SJCRH30 (cell line): ENCODE measurements at places on chromosomes 16 and 17.

DNA sequence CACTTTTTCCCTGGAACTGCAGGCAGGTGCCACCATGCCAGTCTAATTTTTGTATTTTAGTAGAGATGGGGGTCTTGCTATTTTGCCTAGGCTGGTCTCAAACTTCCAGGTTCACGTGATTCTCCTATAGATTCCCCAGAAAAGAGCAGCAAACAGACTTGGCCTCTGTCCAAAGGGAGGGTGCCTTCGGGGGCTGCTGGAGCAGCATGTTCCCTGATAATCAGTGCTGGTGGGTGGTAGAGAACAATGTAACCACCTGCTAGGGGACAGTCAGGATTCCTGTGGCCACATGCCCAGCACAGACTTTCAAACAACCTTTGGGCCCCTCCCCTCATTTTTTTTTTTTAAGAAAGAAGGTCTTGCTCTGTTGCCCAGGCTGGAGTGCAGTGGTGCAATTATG lies 14.2 kb upstream of the CCNF start:
- H3K27ac ChIP-seq: no peak overlapping the region
- H3K4me1 ChIP-seq: no peaks in the 10 kb centered on the region
- H3K4me3 ChIP-seq: no peak overlapping the region
- DNase-seq: no peak
- H3K36me3 ChIP-seq: no peaks in the 10 kb centered on the region
- H3K27me3 ChIP-seq: no peaks in the 10 kb centered on the region

- H3K36me3 ChIP-seq: no peaks in the 10 kb centered on the region
- H3K27me3 ChIP-seq: no peaks in the 10 kb centered on the region
- peaks cover 35% of the 10 kb centered on the region for H3K4me1 ChIP-seq
These were observed 23.5 kb upstream of the CDR2 start for GRCh38 chr16:22397931-22398330.

DNA sequence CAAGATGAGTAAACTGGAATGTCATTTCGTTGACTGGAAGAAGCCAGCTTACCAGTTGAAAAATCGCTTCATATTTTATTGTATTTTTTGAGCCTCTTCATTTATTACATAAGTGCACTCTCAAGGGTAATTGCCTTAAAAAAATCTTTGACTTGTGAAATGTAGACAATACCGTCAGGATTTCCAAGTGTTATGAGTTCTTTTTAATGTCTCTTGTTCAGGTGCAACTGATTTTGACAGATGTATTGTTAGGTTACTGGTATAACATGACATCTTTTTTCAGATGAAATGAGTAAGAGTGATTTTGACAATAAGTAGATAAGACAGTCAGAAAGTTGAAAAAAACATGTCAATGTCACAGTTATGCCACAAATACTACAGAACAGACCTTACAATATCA lies 169.1 kb downstream of the CNTNAP4 start:
- H3K4me3 ChIP-seq: no peak overlapping the region
- H3K27ac ChIP-seq: no peak overlapping the region
- no peaks in the 10 kb centered on the region for H3K4me1 ChIP-seq
- H3K36me3 ChIP-seq: no peaks in the 10 kb centered on the region
- no peak for DNase-seq

DNA sequence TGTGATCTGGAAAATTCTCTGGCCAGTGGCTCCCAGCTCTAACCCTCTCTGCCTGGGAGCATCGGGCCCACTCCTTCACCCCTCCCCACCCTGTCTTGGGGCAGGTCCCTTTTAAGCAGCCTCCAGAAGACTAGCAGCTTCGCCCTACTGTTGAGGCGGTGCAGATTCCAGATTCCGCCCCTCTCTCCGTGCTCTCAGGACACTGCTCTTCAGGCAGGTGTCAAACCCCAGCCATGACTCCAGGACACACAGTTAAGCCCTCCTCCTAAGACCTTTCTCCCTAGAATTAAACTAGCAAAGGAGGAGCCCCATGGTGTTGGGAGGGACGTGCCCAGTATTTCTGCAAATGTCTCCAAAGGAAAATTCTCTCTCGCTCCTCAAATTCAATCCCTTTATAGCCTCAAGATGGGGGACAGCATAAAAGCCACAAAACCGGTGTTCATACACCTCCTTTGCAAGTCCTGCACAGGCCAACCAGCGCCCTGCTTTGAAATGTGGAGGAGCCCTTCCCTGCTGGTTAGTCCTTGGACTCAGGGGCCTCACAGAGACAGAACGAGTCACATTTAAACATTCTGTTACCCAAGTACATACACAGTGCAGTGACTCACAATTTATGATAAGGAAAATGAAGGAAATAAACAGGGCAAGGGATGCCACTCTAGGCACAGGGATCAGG lies 7.2 kb downstream of the LPO start:
- H3K27ac ChIP-seq: no peak overlapping the region
- no peaks in the 10 kb centered on the region for H3K36me3 ChIP-seq
- H3K4me1 ChIP-seq: no peaks in the 10 kb centered on the region; the same call in 1 of the 2 replicates
- H3K4me3 ChIP-seq: no peak overlapping the region
- no peak for DNase-seq

- DNase-seq: no peak
- H3K27me3 ChIP-seq: no peaks in the 10 kb centered on the region
- H3K4me1 ChIP-seq: no peaks in the 10 kb centered on the region
- no peaks in the 10 kb centered on the region for H3K36me3 ChIP-seq
These were observed 63.5 kb downstream of the MYH13 start for GRCh38 chr17:10309003-10309974.

DNA sequence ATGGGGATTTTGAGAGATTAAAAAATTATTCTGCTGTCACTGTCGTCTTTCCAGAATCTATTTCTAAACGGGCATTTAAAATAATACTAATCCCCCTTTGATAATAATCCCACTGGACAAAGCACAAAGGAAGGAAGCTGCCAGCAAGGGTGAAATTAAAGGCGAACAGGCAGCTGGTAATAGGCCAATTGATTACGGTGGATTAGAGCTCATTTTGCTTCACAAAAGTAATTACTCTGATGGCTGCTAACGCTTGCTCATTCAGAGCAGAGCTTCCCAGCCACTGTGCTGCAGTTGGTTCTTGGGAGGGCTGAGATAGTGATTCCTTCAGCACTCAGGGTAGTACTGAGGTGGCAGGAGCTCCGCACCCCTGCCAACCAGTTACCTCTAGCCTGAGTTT lies 205.7 kb downstream of the SNX29 start:
- no peaks in the 10 kb centered on the region for H3K27me3 ChIP-seq
- no peak for DNase-seq
- peaks cover 22% of the 10 kb centered on the region for H3K4me1 ChIP-seq
- H3K4me3 ChIP-seq: no peak overlapping the region
- no peak overlapping the region for H3K27ac ChIP-seq

GRCh38 chr17:42290577-42290976 lies 2.3 kb downstream of the STAT5A start:
- H3K27me3 ChIP-seq: no peaks in the 10 kb centered on the region
- H3K4me1 ChIP-seq: peaks cover 34% of the 10 kb centered on the region
- no peaks in the 10 kb centered on the region for H3K36me3 ChIP-seq

DNA sequence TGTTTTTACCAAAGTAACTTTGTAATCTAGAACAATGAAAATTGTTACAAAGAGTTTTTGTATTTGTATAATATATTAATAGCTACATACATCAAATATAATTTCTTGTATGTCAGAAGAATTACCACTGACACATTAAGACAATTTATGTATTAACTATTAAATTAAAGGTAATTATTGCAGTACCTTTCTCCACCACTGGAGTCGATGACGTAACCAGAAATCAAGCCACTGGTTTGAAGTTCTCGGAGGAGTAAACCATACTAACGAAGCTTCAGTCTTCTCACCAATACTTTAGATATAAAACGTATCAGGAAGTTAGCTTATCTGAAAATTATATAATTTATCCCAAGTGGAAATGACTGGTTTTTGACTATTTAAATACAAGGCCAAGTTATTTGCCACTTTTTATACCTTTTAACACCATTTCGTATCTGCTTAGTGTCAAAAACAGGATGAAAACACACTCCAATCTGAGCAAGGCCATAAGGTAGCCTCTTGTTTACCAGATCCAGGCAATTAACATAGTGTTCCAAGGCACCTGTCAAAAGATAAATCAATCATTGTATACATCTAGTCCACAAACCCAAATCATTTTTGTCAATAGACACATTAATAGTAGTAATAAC lies 4.3 kb downstream of the POLG2 start:
- H3K36me3 ChIP-seq: peaks cover 37% of the 10 kb centered on the region
- no peaks in the 10 kb centered on the region for H3K4me1 ChIP-seq
- no peaks in the 10 kb centered on the region for H3K27me3 ChIP-seq
- no peak for DNase-seq
- no peak overlapping the region for H3K4me3 ChIP-seq

DNA sequence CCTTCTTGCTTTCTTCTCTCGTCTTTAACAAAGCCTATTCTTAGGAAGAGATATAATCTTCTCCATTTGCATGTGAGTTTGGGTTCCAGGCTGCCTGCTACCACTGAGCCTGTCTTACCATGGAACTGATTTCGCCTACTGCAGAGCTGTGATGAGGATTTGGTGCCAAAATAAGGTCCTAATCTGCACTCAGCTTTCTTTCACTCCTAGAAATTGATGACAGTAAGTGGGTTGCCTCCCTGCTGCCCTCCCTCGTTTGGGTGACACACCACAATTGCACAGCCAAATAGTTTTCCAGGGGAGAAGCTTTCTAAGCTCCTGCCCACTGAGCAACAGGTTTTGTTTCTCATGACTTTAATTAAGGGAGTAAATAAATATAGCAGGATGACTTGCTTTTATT lies 25.1 kb upstream of the ASIC2 start:
- no peak overlapping the region for H3K27ac ChIP-seq
- no peak for DNase-seq
- peaks cover 12% of the 10 kb centered on the region; the same call in 1 of the 2 replicates for H3K27me3 ChIP-seq
- no peaks in the 10 kb centered on the region for H3K4me1 ChIP-seq
- H3K4me3 ChIP-seq: no peak overlapping the region
- no peaks in the 10 kb centered on the region for H3K36me3 ChIP-seq

DNA sequence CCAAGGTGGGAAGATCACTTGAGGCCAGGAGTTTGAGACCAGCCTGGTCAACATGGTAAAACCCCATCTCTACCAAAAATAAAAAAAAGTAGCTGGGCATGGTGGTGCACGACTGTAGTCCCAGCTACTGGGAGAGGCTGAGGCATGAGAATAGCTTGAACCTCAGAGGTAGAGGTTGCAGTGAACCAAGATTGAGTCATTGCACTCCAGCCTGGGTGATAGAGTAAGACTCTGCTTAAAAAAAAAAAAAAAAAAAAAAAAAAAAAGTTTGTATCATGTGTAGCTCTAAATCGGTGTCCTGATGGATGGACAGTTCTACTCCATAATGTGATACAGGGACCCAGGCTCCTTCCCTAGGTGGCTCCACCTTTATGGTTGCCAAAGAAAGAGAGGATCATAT lies 497.1 kb upstream of the RBFOX1 start:
- no peaks in the 10 kb centered on the region for H3K4me1 ChIP-seq
- H3K4me3 ChIP-seq: no peak overlapping the region
- no peaks in the 10 kb centered on the region; the same call in 1 of the 2 replicates for H3K27me3 ChIP-seq
- no peak for DNase-seq
- H3K36me3 ChIP-seq: no peaks in the 10 kb centered on the region

DNA sequence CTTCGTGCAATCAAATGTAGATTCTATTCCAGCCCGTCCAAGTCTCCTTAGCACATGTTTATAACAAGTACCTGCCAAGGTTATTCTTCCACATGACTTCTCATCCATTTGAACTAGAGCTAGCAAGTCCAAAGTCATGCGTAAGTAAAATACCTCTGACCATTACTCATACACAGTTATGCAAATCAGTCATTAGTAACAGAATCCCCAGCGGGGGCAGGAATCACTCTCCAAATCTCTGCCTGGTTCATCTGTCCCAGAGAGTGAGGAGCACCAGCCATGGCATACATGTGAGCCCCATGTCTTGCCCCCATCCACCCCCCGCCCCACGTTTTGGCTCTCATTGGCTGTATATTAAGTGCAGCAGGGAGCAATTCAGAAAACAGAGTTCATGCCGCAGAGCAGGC lies 27.7 kb downstream of the SRL start:
- 0 out of 2 replicates have a peak, but pooled peaks cover 6% of the 10 kb centered on the region for H3K36me3 ChIP-seq
- H3K27me3 ChIP-seq: no peaks in the 10 kb centered on the region
- peaks cover 38% of the 10 kb centered on the region for H3K4me1 ChIP-seq
- no peak for DNase-seq
- no peak overlapping the region for H3K27ac ChIP-seq
- no peak overlapping the region for H3K4me3 ChIP-seq

GRCh38 chr17:57747221-57748017 lies 2.3 kb upstream of the CCDC182 start:
- DNase-seq: peak; percentile 24
- H3K4me3 ChIP-seq: no peak overlapping the region
- no peaks in the 10 kb centered on the region for H3K27me3 ChIP-seq
- no peaks in the 10 kb centered on the region for H3K36me3 ChIP-seq
- no peaks in the 10 kb centered on the region for H3K4me1 ChIP-seq

DNA sequence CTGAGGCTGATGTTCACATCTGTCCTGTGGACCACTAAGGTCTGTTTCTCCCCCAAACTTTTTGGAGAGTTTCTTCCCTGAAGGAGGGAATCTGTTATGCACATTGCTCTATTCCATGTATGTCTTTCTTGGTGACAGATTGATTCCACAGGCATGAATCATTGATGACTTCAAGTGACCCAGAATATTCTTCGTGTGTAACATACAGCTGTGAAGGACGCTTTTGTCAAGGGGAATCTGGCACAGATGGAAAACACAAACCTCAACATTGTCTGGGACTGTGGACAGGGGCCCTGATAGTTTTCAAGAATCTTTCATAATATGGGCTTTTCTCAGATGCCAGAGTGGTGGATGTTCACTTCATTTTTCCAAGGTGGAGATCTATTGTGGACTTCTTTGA lies 223.1 kb upstream of the MAF start:
- no peaks in the 10 kb centered on the region for H3K4me1 ChIP-seq
- H3K4me3 ChIP-seq: no peak overlapping the region
- no peak overlapping the region for H3K27ac ChIP-seq
- H3K27me3 ChIP-seq: no peaks in the 10 kb centered on the region
- H3K36me3 ChIP-seq: no peaks in the 10 kb centered on the region

DNA sequence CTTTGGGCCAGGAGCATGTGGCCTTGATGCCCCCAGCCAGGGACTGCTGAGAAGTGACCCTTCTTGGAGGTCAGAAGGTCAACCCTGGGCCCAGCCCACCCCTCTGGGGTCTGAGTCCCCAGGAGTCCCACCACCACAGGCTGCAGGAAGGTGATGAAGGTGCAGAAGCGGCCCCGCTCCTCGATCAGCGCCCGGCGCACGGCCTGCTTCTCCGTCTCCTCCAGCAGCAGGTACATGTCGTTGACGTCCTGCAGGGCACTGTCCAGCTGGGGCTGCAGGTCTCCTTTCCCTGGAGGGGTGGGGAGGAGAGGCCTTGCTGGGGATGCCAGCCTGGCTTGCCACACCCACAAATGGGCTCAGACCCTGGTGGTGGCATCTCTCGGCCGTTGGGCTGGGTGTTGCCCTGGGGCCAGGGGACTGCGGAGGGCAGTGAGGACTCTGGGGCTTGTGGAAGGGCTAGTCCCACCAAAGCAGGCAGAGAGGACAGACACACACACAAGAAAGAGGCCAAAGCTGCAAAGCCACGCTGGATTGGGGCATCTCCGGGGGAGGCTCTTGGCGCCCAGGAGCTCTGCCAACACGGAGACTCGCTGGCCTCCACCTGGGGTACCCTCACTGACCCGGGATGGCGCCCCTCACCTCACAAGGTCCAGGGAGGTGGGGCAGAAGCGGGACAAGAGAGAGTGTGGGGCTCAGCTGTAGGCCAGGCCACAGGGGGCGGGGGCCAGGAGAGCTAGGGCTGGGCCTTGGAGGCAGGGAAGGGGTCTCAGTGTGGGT lies 7.5 kb downstream of the MTSS2 start:
- no peak overlapping the region for H3K27ac ChIP-seq
- H3K27me3 ChIP-seq: no peaks in the 10 kb centered on the region

GRCh38 chr17:39018267-39019134 lies 51.3 kb upstream of the FBXO47 start:
- no peak overlapping the region for H3K4me3 ChIP-seq
- H3K27me3 ChIP-seq: no peaks in the 10 kb centered on the region

- no peak overlapping the region for H3K27ac ChIP-seq
- H3K27me3 ChIP-seq: no peaks in the 10 kb centered on the region
- no peaks in the 10 kb centered on the region for H3K4me1 ChIP-seq
- no peak for DNase-seq
- no peak overlapping the region for H3K4me3 ChIP-seq
These were observed 67.5 kb downstream of the SEC14L1 start for GRCh38 chr17:77208217-77208808.
